ENCODE measurements at places on chromosomes 12 and 14.

DNA sequence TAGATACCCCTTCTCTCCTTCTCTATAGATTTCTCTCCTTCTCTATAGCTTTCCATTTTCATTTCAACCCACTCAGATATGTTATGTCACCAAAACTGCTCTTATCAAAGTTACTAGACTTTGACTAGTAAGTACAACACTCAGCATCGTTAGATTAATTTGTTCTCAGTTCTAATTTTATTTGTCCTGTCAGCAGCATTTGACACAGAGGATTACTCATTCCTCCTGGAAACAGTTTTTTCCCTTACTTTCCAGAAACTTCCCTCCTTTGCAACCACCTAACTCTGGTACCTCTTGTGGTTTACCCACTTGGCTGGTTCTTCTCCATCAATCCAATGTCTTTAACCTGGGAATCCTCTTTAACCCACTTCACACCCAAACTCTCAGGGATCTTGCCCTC is 423.7 kb downstream of the TMTC2 start:
- no peak for DNase-seq

DNA sequence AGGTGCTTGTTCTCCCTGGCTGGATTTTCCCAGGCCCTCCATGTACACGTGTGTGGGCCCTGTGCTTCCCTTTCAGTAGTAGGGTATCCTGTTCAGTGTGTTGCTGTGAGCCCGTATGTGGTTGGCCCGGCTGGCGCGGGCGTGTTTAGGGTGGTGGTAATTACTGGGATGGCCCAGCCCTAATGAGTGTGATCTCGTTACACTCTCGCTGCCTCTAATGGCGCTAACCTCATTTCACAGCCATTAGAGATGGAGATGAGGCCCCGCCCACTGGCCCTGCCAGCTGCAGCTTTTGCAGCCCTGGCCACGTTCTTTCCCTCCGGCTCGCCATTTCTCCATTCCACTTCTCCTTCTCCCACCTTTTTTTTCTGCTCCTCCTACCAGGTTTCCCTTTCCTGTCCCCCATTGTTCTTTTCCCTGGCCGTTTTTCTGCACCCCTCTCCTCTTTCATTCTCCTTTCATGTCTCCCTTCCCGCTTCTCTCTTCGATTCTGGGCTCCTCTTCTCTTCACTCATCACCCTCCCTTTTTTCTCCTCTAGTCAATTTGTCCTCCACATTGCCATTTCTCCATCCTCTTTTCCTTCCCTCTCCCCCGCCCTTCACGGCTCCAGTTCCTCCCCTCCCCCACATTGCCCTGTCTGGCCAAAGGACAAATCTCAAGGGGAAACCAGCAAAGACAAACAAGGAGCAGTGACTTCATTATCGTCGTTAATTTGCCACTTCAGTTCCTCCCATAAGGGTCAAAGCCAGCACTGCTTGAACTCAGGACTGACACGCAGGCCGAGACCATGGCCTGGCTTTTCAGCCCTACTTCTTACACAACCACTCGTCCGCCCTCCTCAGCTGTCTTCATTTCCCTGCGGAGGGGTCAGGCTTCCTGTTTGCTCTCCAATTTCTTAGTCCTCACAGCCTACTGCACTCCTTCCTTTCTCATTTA is 6.8 kb downstream of the ZFHX2 start:
- no peak for DNase-seq

DNA sequence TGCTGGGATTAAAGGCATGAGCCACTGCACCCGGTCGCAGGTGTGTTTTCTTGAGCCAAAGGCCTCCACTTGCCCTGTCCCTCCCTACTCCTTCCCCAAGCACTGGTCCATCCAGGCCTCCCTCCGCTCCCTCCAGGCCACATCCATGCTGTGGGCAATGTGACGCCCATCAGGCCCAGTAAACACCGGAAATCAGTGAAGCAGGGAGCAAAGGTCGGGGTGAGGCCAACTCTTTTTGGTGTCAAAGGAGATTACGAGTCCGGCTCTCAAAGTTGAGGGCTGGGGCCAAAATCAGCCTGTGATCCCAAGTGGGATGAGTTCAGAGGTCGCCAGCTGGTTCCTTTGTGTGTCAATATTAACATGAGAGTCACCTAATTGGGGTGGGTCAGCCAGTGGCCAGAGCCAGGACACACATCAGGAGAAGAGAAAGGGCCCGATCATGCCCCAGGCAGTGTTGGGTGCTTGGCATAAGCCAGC is 195.7 kb downstream of the RBM19 start:
- DNase-seq = no peak

GRCh38 chr12:89845767-89846166 is 137.1 kb upstream of the ATP2B1 start:
- no peak for DNase-seq

DNA sequence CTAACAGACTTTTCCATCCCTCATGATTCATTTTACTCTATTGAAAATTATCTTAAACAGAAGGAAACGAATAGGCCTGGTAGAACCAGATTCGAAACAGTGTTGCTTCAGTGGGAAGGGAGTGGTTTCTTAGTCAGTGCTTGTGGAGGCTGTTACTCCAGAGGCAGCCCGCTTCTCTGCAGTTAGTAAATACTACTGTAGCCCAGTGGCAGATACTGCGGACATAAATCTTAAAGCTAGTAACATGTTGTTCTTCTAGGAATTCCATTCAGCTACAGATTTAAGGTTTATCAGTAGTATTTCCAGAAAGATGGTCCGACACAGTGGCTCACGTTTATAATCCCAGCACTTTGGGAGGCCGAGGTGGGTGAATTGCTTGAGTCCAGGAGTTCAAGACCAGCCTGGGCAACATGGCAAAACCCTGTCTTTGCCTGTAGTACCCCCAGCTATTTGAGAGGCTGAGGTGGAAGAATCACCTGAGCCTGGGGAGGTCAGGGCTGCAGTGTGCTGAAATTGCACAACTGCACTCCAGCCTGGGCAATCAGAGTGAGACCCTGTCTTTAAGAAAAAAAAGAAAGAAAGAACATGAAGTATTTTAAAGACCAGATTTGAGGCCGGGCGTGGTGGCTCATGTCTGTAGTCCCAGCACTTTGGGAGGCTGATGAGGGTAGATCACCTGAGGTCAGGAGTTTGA is 45.9 kb downstream of the DIP2B start:
- DNase-seq = no peak

GRCh38 chr14:23577004-23577681 is 1.4 kb downstream of the JPH4 start:
- DNase-seq = no peak

GRCh38 chr14:64419003-64419402 is 30.9 kb downstream of the MTHFD1 start:
- no peak for DNase-seq

DNA sequence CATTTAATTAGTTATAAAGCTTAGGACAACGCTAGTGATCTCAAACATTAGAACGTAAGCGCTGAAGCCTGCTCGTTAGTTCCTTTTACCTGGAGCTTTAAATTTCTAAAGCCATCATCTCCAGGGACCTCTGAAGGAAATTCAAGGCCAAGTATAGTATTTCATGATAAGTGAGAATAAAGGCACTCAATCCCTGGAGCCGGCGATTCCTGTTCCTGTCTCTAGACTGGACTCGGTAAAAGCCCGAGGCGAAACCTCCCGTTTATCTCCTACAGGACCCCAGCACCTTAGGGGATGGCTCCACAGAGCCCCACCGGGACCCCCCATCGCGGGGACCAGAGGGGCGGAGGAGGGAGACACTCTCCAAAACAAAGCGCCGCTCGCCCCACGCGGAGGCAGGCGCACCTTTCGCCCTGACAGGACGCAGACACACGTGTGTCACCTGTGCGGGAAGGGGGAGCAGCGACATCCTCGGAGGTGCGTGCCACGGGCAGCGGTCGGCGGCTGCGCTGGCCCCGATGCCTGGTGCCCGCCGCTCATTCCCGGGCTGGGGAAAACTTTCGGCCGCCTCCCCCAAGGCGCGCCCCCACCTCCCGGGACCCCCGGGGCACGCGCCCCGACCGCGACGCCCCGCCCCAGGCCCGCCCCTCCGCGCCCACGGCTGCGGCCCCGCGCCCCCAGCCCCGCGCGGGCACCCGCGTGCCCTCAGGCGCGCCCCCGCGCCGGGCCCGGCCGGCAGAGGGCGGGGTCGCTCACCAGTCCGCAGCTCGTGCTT is 678 bp downstream of the RPS6KA5 start:
- peak; percentile 51 for DNase-seq

GRCh38 chr12:32603858-32604257 is 75.2 kb upstream of the DNM1L start:
- DNase-seq = no peak

- no peak for DNase-seq
Measured at GRCh38 chr12:24661657-24662096, 287.2 kb downstream of the BCAT1 start.

- DNase-seq = no peak
Measured at GRCh38 chr14:61641914-61642613, 53.2 kb upstream of the HIF1A start.

DNA sequence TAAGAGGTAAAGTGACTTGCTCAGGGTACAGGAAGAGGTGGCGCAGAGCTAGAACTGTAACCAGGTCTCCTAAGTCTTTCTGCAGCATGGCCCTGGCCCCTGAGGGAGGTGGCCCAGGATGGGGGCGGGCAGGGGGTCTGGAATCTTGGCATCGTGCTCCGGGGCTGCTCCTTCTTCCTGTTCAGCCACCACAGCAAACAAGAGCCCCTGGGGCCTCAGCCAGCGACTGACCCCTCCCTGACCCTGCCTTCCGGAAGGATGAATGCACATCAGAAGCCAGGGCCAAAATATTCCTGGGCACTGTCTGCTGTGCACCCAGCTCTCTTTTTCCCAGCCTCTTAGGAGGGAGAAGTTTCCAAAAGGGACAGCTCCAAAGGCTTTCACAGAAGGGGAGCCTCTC is 242.8 kb downstream of the DPF3 start:
- DNase-seq = no peak

DNA sequence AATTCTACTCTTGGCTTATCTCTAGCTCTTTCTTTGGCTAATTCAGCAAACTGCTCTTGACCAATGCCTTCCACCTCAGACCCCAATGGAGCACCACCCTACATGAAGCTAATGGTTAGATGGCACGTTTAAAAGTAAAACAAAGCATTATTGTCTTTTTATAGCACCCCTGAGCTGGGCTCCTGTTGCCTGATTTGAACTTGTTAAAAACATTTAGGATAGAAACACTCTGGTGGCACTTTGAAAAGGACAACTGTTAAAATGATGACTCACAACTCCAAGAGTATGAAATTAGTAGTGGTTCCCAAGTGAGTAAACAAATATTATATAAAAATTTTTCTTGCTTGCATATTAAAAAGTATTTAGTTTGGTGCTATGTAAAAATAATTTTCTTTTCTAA is 299.6 kb upstream of the DCN start:
- no peak for DNase-seq
